Activated CD4-positive, alpha-beta memory T cell treated with anti-CD3 and anti-CD28 coated beads for 36 hours (primary cell): ENCODE measurements at places on chromosomes 12 and 14. TPM values are rescaled to one million over a fixed set of nuclear protein-coding genes. Genes with fewer than 3 reads are reported as not detected.

GPR162 gene
- total RNA-seq = 0.31 TPM

DNA sequence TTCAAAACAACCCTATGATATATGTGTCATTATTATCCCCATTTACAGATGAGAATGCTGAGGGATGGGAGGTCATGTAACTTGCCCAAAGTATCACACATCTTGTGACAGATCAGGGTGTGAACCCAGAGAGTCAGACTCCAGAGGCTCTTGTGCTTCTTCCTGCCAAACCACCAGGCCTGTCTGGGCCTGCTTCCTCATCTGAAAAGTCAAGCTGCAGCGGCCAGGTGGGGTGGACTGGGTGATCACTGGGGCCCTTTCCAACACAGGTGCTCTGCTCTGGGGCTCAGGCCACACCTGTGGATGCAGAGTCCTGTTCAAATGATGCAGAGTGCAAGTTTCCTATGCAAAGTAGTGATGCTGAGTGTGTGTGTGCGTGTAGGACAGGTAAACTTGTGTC lies 26.7 kb downstream of the TSPAN11 start:
- H3K36me3 ChIP-seq = no peaks in the 10 kb centered on the region
- DNase-seq = no peak
- no peak overlapping the region for H3K4me3 ChIP-seq

- no peaks in the 10 kb centered on the region for H3K36me3 ChIP-seq
- H3K4me3 ChIP-seq = no peak overlapping the region
- peaks cover 37% of the 10 kb centered on the region for H3K4me1 ChIP-seq
- H3K27me3 ChIP-seq = peaks cover 1% of the 10 kb centered on the region
These were observed 13.9 kb upstream of the TCP11L2 start for GRCh38 chr12:106288494-106289195.

GRCh38 chr12:130768120-130768519 lies 52.0 kb upstream of the RIMBP2 start:
- H3K27ac ChIP-seq = no peak overlapping the region
- no peak overlapping the region for H3K4me3 ChIP-seq
- peaks cover 1% of the 10 kb centered on the region for H3K36me3 ChIP-seq
- H3K4me1 ChIP-seq = peaks cover 5% of the 10 kb centered on the region
- H3K27me3 ChIP-seq = peaks cover 4% of the 10 kb centered on the region

DNA sequence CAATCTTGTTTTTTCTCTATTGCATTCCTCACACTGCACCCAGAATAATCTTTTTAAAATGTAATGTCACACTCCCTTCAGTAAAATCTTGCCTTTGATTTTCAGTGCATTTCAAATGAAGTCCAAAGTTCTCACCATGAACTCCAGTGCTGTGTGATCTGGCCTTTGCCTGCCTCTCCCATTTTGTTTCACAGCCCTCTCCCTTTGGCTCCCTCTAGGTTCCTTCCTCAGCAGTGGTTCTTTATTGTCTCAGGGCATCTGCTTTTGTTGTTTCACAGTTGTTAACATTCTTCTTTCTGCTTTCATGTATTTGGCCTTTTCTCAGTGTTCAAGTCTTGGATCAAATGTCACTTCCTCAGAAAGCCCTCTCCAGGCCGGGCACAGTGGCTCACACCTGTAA lies 84.5 kb upstream of the AMN1 start:
- no peak overlapping the region for H3K27ac ChIP-seq
- no peak for DNase-seq
- H3K36me3 ChIP-seq = no peaks in the 10 kb centered on the region
- peaks cover 18% of the 10 kb centered on the region for H3K4me1 ChIP-seq
- no peaks in the 10 kb centered on the region for H3K27me3 ChIP-seq

DNA sequence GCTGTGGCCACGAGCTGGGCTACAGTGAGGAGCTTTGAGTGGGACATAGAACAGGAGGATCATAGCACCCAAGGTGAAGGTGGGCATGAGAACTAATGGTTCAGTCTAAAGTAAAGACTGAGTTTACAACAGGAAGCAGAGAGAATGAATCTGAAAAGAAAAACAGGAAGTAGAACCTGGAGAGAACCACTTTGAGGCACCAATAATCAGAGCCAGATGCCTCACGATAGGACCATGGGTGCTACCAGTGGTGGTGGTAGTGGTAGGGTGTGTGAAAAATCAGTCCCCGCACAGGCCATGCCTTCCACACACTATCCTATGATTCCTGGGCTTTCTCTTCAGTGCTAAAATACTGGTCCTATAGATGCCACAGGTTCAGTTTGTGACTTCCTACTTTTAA lies 293.6 kb downstream of the AKAP6 start:
- no peak overlapping the region for H3K4me3 ChIP-seq
- H3K36me3 ChIP-seq = no peaks in the 10 kb centered on the region
- H3K4me1 ChIP-seq = no peaks in the 10 kb centered on the region
- DNase-seq = no peak
- H3K27me3 ChIP-seq = no peaks in the 10 kb centered on the region

GRCh38 chr12:62635649-62636048 lies 169.0 kb downstream of the MON2 start:
- H3K36me3 ChIP-seq = peaks cover 2% of the 10 kb centered on the region
- no peak overlapping the region for H3K27ac ChIP-seq
- peaks cover 47% of the 10 kb centered on the region for H3K27me3 ChIP-seq
- H3K4me1 ChIP-seq = peaks cover 11% of the 10 kb centered on the region

- no peak overlapping the region for H3K4me3 ChIP-seq
- H3K4me1 ChIP-seq = no peaks in the 10 kb centered on the region
- no peak overlapping the region for H3K27ac ChIP-seq
- DNase-seq = no peak
- no peaks in the 10 kb centered on the region for H3K36me3 ChIP-seq
These were observed 269.2 kb downstream of the KSR2 start for GRCh38 chr12:117699575-117699974.

DNA sequence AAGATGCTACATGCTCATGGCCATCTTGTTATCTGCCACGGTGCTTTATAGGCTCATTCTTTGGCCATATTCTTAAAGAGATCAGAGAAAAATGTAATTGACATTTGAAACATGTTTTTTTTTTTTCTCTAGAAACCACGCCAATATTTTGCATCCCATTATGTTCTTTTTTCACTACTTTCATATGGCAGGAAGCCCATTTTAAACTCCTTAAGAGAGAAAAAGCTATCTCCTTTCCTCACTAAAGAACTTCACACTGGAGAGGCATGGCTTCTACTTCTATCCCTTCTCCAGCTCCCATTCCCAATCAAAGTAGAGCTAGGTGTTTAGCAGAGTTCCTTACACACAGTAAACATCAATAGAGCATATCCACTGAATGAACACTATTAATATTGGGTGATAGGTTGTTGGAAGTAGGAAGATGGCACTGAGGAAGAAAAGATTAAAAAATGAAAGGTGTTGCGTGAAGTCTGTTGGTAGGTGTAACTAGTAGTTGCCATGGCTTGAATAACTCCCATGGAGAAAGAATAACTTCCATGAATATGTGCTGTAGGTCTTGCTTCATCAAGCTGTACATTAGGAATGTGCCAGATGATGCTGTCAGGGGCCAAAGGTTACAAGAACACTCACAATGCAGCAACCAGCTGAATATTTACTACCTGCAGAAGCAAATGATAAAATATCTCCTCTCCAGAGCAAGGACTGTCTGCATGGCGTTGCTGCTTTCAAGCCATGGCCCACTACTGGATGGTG lies 178.8 kb downstream of the STXBP6 start:
- no peak overlapping the region for H3K4me3 ChIP-seq
- no peak overlapping the region for H3K27ac ChIP-seq
- no peaks in the 10 kb centered on the region for H3K36me3 ChIP-seq
- no peaks in the 10 kb centered on the region for H3K4me1 ChIP-seq
- DNase-seq = no peak

DNA sequence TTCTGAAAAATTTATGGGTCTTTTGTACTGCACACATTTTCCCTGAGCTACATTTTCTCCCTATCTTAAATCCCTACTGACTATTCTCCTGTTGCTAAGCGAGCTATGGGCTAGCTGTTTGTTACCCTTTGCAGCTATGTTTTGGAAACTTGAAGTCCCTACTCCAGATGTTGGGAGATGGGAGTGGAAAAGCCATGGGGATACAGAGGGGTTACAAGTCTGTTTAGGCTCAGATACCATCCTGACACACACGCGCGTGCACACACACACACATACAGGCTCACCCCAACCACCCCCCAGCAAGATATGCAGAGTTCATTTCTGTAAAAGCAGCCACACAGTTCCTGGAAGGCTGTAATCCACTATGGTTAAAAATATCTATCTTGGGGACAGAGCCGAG lies 15.8 kb downstream of the ATP5MC2 start:
- H3K36me3 ChIP-seq = peaks cover 19% of the 10 kb centered on the region
- H3K27me3 ChIP-seq = no peaks in the 10 kb centered on the region
- H3K27ac ChIP-seq = no peak overlapping the region
- H3K4me3 ChIP-seq = no peak overlapping the region
- no peaks in the 10 kb centered on the region for H3K4me1 ChIP-seq
